ENCODE measurements at places on chromosomes 12 and 14.

GRCh38 chr12:111759991-111760390 lies 6.7 kb upstream of the ALDH2 start:
- no peak for DNase-seq

GRCh38 chr12:87667378-87667777 lies 361.8 kb downstream of the C12orf50 start:
- DNase-seq: no peak

DNA sequence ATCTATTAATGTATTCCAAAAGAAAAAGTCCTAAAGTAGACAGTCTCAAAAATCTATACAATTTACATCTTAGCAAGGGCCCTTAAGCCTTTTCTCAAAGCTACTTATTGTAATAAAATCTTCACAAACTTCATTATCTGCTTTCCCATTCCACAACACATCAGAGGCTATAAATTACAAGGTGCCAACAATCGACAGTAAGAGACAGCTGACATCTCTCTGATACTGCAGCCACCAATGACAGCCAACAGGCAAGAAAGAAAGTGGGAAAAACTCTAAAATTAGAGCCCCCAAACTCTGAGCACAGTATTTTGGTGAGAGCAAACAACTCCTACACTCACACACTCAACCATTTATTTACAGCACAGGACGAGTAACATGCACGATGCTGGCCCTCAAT lies 2.2 kb downstream of the ANGEL1 start:
- DNase-seq: no peak

- no peak for DNase-seq
These were observed 9.1 kb downstream of the RTL1 start for GRCh38 chr14:100894416-100894815.

- no peak for DNase-seq
These were observed 22.1 kb upstream of the EIF4B start for GRCh38 chr12:52984136-52984535.

GRCh38 chr14:91889477-91890211 lies 22.3 kb upstream of the TC2N start:
- DNase-seq: no peak

GRCh38 chr14:34554540-34555250 lies 15.2 kb upstream of the EAPP start:
- DNase-seq: no peak

DNA sequence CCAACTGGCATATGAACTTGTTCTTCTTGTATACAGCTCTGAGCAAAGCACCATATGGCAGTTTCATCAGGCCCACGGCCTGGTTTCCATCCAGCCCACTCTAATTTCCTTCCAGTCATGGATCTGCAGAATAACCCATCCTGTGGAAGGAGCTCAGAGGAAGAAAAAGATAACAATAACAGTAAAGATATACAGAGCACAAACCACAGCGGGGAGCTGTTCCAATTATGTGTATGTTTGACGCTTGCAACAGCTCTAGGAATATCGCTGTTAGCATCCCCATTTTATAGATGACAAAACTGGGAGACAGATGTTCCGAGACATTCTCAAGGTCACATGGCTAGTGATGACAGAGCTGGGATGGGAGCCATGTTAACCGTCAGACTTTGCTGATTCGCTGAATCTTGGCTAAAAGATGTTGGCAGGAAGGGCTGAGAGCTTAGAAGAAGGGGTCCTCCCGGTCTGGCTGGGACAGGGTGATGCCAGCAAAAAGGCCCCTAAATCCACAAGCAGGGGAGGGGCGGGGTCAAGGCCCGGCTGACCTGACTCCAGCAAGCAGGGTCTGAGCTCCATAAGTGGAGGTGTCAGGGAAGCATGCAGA lies 34.4 kb upstream of the CIPC start:
- DNase-seq: no peak

- no peak for DNase-seq
These were observed 17.4 kb downstream of the TEAD4 start for GRCh38 chr12:2976581-2976996.

DNA sequence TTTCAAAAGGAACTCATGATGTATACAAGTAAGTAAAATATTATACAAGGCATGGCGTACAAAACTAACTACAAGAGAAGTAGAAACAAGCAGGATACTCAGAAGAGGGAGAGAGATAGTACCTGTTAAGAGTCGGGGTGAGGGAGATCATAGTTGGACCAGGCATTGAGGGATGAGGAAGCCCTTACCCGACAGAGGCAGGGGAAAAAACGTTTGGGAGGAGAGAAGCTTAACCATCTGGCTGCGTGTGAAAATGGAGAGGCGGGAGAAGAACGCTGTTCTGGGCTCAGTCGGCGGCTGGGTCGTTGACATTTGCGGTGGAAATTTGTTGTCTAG lies 575 bp upstream of the FMNL3 start:
- DNase-seq: no peak

- no peak for DNase-seq
These were observed 2.0 kb downstream of the FOXN4 start for GRCh38 chr12:109307051-109307450.

- DNase-seq: no peak
These were observed 2.1 kb downstream of the DNAJC22 start for GRCh38 chr12:49348781-49349180.

GRCh38 chr12:96398424-96399119 lies 1.7 kb downstream of the CDK17 start:
- no peak for DNase-seq

DNA sequence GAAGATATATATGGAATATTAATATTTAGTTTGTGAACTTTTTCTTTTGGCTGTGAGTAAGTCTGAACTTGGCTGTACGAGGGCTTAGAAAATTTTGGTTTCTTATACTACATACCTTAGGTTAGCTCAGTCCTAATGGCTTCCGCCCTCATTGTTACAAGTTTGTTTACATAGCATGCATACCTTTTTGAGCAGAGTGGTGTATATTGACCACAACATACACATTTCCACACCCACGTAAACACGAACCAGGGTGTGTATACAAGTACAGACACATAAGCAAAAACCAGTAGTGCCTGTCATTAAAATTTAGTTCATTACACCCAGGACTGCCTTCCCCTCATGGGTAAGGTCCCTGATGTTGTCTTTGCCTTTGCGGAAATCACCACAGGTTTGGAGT lies 230.2 kb upstream of the RGS6 start:
- DNase-seq: no peak

DNA sequence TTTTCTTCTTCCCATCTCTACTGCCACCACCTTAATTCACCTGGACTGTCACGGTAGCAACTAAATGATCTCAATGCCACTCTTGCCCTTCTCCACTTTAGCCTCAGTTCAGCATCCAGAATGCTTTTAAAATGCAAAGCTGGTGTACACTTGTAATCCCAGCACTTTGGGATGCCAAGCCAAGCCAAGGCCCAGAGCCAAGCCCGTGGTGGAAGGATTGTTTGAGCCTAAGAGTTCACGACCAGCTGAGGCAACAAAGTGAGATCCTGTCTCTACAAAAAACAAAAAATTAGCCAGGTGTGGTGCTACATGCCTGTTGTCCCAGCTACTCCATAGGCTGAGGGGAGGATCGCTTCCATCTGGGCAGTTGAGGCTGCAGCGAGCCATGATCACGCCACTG lies 5.9 kb downstream of the CIPC start:
- DNase-seq: no peak
